HS-27A (cell line): ENCODE measurements at places on chromosomes 5 and 9.

DNA sequence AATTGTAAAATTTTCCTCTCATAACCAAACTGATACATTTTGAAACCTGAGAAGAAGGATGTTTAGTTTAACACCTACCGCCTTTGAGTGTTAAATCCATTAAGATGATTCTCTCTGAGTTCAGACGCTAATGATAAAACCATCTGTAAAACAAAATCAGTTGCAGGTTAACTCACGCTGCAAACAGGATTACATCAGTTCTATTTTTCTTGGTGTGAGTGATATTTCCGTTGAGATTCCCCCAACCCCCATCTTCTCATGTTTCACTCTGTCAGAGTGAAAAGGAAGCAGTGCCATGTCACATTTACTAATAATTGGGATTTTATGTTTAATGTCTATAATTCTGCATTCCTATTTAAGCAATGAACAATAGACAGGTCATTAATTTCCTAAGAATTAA is 146.5 kb downstream of the FANCC start:
- peak; percentile 29 for DNase-seq

DNA sequence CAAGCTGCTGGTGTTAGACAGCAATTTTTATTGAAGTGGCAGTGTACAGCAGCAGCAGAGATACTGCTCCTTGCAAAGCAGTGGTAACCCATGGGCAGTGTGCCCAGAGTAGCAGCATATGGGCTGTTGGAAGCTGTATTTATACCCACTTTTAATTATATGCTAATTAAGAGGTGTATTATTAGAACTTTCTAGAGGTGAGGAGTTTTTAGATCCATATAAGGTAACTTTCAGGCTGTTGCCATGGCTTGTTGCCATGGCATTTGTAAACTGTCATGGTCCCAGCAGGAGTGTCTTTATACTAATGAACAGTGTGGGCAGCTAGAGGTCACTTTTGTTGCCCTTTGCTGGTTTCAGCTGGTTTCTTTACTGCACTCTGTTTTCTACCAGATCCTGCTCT is 3.7 kb upstream of the PJA2 start:
- no peak for DNase-seq

DNA sequence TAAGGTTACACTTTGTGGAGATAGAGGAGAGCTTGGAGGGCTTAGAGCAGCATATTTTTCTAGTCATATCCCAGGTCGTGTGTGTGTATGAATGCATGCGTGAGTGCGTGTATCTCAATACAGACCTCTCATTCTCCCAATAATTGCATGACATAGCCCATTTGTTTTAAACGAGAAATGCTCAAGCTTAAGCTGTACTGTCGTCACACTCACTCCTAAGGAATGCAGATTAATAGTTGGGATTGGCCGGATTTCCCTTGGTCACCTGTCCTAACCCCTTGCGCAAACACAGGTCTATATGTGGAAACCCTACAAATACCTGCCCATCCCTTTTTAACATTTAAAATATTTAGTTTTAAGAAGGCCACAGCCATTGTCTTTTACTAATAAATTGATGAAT is 165.8 kb downstream of the SEMA5A start:
- DNase-seq, result no peak

DNA sequence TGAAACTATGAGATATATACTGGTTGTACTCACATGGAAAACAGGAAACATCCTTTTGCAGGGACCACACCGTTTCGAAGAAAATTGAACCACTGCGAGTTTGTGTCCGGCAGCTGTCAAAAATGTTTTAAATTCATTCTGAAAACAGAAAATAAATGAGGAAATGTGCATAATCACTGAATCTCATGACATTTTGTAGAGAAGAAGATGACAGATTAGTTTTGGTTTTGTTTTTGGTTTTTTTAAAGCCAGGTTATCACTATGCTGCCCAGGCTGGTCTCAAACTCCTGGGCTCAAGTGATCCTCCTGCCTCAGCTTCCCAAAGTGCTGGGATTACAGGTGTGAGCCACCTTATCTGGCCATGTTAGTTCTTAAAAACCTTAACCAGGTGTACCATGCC is 3.5 kb downstream of the TXNDC8 start:
- DNase-seq, result no peak

DNA sequence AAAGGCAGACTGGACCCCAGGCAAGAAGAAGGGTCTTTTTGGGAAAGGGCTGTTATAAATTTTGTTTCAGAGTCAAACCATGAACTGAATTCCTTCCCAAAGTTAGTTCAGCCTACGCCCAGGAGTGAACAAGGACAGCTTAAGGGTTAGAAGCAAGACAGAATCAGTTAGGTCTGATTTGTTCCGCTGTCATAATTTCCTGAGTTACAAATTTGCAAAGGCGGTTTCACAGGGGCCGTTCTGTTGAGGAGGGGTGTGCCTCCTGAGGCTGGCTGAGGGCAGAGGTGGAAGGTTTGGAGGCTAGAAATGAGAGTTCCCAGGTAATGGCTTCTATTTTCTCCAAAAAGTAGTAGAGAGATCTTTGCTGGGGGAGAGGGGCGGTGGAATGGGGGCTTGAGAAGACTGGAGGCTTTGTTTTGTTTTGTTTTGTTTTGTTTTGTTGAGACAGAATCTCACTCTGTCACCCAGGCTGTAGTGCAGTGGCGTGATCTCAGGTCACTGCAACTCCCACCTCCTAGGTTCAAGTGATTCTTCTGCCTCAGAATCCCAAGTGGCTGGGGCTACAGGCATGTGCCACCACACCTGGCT is 4.1 kb upstream of the CERCAM start:
- no peak for DNase-seq

DNA sequence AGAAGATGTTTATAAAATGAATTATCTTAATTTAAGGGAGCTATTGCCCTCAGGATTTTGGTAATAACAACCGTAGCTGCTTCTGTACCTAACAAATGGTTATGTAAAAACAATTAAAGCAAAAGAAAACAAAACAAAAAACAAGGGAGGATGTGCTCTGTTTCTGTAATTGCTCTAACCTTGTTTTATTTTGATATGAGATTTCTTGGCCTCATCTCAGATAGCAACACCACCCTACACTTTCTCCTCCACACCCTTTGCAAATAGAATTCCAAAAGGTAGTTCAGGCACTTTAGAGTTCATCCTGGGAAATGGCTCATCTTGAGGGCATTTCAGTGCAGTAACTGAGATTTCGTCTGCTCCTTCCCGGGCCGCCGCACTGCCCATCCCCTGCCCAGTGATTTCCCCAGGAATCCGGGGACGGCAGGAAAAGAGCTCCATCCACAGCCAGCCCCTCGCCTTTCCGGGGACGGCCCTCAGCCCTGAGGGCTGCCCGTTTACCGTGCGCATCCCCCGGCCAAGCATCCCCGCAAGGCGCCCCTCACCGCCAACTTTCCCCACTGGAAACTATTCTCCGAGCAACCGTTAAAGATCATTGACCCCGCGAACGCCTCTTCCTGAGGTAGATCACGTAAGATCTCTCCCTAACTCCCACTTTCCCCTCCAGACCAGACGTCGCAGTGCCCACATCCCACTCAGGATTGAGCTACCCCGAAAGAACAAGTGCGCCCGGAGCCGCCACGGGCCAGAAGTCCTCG is 1.2 kb downstream of the FNBP1 start:
- DNase-seq, result no peak

DNA sequence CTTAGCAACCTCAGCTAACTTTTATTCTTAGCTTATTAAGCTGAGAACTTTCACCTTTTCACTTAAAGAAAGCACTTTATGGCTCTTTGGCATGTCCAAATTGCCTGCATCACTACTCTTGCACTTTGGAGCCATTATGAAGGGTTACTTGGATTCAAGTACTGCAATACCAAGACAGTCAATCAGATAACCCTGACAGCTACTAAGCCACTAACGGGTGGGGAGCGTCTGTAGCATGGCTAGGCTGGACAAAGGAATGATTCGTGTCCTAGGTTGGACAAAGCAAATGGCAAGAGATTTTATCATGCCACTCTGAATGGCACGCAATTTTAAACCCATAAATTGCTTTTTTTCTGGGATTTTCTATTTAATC is 39.6 kb downstream of the TRPM6 start:
- DNase-seq, result no peak

GRCh38 chr9:12776513-12777055 is 1.8 kb downstream of the LURAP1L start:
- DNase-seq, result no peak

DNA sequence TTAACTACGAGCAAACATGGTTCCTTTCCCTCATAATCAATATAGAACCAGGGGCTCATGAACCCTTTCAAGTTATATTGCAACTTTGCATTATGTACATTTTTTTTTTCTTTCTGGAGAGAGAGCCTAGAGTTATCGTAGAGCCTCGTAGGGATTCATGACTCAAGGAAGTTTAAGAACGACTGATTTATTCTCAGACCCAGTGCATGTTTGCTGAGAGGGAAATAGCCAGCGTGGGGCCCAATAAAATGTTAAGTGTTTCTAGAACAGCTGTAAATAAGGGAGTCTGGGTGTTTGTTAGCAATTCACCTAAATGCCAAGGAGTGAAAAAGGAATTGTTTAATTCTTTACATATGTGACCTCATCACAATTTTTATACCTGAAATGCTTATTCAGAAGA is 119.0 kb upstream of the KLF9 start:
- no peak for DNase-seq

- DNase-seq, result no peak
Measured at GRCh38 chr5:80318212-80318611, 1.6 kb upstream of the SPZ1 start.

- DNase-seq, result no peak
Measured at GRCh38 chr9:85215961-85216360, 525.8 kb downstream of the AGTPBP1 start.

DNA sequence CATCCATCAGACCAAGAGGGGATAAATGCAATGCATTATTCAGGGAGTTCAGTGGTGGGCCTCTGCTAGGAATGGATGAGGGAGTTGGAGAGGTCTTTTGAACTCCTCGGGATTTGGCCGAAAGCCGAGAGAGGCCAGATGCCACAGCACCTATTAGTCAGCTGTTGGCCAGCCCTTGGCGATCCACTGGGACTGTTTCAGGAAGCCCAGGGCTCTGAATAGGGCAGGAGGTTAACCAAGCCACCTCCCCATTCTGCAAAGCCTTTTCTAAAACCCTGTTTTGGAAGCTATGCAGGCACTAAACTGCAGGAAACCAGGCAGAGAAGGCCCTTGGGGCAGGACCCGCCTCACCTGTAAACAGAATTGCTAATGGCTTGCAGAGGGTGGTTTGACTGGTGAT is 37.8 kb downstream of the ASTN2 start:
- DNase-seq, result no peak

DNA sequence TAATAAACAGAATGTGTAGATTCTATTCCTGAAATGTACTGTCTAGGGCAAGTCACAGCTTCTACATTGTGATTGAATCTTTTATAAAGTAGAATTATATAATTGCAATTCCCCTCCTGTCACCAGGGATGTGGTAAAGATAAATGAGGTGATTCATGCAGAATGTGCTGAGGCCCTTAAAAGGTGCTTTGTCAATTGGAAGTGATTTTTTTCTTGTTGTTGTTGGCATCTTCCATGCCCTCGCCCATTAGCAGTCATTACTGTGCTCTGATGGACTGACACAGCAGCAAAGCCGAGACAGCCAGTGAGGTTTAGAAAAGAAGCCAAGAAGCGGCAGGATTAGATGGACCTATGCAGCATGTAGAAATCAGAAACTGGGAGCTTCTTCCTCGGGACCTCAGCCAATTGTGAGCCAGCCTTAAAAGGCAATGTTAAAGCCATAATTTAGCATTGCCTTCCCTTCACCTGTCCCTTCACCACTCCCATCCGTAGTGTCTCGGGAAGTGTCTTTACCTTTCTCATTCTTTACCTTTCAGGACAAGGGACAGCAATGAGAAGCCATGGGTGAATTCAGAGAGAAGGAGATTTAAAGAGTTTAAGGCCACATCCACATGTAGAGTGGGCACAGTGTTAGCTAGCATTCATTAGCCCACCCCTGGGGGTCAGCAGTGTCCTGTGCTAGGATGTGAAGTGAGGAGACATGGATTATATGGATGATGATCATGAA is 257.8 kb downstream of the PLK2 start:
- DNase-seq, result no peak

DNA sequence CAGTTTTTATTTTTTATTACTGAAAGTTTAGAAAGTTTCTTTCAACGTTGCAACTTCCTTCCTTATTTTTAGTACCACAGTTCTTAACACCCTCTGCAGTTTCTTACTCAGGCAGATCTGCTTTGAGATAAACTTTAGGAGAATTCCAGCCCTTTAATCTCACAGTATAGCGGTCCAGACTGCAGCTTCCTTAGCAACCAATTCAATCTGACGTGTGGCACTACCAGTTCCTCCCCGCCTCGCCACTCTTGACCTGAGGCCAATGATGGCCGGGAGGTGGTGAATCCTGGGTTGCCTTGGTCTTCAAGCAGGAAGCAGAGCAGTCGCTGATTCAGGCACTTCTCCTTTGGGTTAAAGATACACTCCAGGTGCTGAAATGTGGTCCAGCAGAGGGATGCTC is 334.3 kb upstream of the TRPC7 start:
- DNase-seq, result no peak

DNA sequence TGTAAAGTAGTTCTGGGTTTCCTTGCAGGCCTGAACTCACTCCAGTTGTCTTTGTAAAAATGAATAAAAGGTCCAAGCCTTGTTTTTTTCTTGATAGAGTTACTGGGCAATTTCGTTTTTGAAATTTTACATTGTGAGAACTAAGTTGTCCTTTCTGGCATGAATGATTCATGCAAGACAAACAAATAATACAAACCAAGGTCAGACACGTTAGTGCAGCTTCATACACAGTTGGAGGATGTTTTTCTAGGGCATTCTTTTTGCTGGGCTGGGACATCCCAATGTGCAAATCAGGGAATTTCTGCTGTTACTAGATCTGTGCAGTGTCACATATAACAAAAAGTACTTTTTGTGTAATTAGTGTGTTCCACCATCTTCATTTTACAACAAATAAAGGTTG is 96.0 kb downstream of the MEGF10 start:
- no peak for DNase-seq

GRCh38 chr9:105670315-105670714 is 8.1 kb downstream of the TAL2 start:
- no peak for DNase-seq

DNA sequence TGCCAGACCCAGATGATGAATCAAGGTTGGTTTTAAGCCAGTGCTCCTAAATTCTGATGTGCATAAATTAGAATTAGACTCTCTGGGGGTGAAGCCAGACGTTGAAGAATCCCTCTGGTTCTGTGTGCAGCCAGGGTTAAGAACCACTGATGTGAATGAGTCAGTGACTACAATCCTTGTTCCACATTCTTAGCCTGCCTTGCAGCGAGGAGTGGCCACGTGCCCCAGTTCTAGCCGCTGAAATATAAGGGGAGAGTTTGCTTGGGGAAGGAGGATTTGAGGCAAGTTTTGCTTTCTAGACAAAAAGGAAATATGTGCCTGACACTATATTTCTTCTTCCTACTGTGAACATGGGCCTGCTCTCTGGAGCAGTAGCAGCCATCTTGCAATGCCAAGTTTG is 34.2 kb upstream of the MSH3 start:
- DNase-seq, result no peak

GRCh38 chr5:149999359-149999758 is 1.1 kb downstream of the TIGD6 start:
- no peak for DNase-seq
